Posterior cingulate gyrus (tissue), 11 donors: ENCODE measurements at places on chromosomes 5 and 9.

DNA sequence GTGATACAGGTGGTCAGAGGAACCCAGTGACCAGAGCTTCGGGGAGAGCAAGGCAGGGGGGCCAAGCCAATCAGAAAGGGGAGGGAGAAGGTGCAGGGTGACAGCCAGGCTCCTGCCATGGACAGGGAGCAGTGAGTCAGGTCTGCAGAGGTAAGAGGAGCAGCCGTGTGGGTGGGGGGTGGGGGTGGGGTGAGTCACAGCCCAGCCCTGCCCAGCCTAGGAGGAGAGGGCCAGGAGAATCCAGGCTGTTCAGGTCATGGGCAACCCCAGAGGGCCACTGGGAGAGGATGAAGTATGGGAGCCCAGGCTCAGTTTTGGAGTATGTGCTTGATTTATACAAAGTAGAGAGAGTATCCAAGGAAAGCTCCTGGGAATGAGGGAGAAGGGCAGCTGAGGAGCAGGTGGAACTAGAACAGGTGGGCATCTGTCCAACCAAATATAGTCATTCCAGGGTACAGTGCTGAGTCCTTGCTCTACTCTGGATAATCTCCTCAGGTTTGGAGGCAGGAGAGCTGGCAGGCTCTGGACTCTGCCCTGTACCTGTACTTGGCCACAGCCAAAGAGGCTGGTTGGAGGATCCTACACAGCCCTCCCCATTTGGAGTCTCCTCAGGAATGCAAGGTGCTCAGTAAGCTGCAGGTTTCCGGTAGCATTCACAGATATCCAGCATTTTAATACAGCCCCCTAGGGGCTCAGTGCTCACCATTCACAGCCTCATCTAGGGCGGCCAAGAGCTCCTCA, 1.6 kb downstream of the HBEGF start:
- DNase-seq: no peak

- DNase-seq: no peak
These were observed 569.1 kb downstream of the ACTL7B start for GRCh38 chr9:108286638-108287206.

DNA sequence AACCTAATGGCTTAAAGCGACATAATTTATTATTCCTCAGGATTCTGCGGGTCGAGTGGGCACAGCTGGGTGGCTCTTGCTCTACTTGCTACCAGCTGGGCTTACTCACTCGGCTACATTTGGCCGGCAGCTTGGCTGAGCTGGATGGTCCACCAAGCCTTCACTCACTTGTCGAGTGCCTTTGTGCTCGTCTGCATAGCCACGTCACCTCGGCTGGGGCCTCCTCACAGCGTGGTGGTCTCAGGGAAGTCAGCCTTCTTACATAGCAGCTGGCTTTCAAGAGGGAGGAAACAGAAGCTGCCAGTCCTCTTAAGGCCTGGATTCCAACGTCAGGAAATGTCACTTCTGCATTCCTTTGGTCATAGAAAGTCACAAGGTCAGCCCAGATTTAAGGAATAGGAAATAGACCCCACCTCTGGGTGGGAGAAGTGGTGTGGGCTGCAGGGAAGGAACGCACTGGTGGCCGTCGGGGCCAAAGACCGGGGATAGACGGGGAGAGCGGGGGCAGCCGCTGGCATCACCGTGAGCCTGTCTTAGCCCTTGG, 75.1 kb upstream of the RUFY1 start:
- DNase-seq: peak; percentile 57

- no peak for DNase-seq
These were observed 31.8 kb downstream of the SPATA31C2 start for GRCh38 chr9:88106492-88106891.

- no peak for DNase-seq
These were observed 425.1 kb downstream of the ACTL7B start for GRCh38 chr9:108430655-108431054.

- peak; percentile 21 for DNase-seq
These were observed 52.4 kb downstream of the MELK start for GRCh38 chr9:36625006-36625615.
